NCI-H460 (cell line): ENCODE measurements at places on chromosomes 3 and 15. TPM values are rescaled to one million over a fixed set of nuclear protein-coding genes. Genes with fewer than 3 reads are reported as not detected.

GRCh38 chr15:92906020-92906419, 5.9 kb downstream of the CHD2 start:
- DNase-seq: no peak

DNA sequence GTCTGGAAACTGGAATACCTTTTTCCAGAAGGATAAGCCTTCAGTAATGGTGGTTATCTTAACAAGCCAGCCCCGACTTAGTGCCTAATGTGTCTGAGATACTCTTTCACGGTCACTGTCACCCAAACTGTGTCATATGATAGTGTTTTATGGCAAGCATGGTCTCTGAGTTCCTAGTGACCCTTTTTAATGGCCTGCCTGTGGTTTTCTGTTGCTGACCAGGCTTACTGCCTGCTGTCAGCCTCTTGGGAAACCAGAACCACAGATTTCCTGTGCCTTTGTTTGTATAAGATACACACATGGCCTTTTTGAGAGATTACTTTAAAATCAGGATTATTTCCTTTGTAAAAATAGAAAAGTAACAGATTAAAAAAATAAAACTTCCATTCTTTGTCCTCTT, 22.4 kb downstream of the HPS3 start:
- DNase-seq: no peak

- no peak for DNase-seq
Measured at GRCh38 chr3:86793786-86794185, 197.2 kb downstream of the VGLL3 start.

DNA sequence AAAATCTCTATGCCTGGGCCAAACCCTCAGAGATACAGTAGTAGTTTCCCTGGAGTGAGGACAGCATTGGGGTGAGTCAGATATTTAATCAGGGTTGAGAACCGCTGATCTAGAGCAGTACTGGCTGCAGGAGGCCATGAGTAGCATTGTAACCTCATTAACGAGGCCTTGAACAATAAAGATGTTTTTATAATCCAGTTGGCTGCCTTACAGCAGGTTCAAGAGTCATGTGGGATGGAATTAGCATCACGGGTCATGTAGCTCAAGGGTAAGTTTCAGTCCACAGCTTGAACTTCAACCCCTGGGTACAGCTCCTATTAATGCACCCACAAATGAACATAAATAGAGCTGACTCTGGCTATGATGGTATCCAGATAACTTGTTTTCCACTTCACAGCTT, 5.1 kb downstream of the HPS3 start:
- DNase-seq: no peak

DNA sequence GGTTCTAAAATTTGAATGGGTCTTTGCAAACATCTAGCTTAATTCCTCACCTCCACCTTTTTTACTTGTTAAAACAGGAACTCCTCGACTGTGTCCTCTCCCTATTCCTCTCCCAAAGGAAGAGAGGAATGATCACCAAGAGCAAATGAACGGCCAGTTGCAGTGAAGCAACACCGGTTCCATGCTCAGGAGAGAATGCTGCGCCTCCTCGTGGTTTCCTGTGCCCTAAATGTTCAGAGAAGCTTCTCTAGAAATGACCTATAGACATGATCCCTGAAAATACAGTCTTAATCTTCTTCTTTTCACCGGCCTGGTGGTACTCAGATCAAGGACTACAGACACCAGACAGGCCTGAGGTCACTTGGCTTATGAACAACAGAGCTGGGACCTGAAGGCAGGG, 65.1 kb upstream of the GUCA1C start:
- peak; percentile 2 for DNase-seq

- no peak for DNase-seq
Measured at GRCh38 chr15:68463444-68463843, 31.5 kb upstream of the ITGA11 start.

DNA sequence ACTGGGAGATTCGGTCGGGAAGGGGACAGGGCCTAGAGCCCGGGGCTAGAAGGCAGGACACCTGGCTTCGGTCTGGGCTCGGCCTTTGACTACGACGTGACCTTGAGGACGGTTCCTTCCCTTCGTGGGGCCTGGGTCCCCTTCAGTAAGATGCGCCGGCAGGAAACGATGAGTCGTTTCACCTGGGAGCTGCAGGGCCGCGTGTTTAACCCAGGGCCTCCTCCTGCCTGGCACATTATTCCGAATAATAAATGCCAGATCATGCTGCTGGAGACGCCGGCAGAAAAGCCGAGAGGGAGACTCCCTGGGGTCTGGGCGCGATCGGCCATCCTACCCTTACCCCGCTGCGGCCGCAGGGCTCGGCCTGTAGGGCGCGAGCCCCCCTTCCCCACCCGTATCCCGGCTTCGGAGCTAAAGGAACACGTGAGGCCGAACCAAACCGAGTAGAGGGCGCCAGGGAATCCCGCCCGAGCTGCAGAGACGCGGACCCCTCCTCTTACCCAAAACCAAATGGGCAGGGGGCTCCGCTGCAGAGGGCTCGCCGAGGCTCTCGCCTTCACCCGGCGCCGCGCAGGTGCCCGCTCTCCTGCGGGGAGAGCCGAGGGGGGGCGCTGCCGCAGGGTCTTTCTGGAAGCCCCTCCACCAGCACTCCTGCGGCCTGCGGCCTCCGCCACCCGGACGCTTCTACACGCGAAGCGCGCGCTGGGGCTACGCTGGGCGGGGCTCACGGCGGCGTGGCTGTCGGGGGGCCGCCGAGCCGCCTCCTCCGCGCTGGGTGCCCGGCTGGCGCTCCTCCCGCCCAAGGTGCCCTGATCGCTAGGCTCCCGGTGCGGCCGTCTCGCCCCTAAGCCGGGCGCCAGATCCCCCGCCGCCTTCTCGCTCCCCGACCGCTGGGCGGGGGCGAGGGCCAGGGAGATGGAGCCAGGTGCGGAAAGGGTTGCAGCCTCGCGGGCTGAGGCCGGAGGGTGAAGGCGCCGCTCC, at the start of gene BDH1:
TSS of gene BDH1 (minus strand) at position 688 of the 981 bp plus-strand sequence. CDS start 9,525 bp downstream, outside the sequence.
- DNase-seq: no peak

GRCh38 chr3:15276028-15276724, 56.2 kb downstream of the SH3BP5 start:
- no peak for DNase-seq

Gene SLC6A11
- total RNA-seq: 0.02 TPM in 1 of 2 replicates, not detected in the other

Gene NANOGP8
- total RNA-seq: not detected in 2 replicates

Gene ASB14
- 0.05 TPM in 1 of 2 replicates, not detected in the other for total RNA-seq

Gene LSMEM2
- total RNA-seq: not detected in 2 replicates

Gene CFAP100
- total RNA-seq: not detected in 2 replicates

Gene PRSS50
- total RNA-seq: not detected in 2 replicates
